ENCODE measurements at places on chromosomes 12 and 14.
A peak's percentile ranks its signal among the peaks of the same experiment; 100 is the strongest.

GRCh38 chr12:75747572-75748021, 236.2 kb upstream of the KRR1 start:
- peak; percentile 79 for DNase-seq

DNA sequence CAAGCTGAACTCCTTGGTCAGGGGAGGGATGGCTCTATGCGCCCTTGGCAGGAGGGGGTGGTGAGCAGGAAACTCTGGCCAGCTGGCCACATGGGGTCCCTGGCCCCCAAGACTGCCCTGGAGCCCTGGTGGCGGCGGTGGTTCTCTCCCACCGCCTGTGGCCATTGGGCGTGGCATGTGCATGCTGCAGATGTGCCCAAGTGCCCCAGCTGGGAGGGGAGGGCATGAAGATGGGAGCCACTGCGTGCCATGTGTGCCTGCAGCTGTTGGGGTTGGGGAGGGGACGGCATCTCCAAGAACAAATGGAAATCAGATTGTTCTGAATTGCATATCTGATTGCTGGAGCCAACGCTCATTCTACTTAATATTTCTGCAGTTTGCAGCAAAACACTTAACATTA, 115.7 kb upstream of the IGF1 start:
- DNase-seq, result no peak

DNA sequence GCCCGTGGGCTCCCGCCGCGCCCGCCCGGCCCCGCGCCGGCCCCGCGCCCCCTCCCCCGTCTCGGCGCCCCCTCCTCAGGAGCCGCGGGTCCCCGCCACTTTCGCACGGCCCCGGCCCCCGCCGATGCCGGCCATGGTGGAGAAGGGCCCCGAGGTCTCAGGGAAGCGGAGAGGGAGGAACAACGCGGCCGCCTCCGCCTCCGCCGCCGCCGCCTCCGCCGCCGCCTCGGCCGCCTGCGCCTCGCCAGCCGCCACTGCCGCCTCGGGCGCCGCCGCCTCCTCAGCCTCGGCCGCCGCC, 263 bp downstream of the RCOR1 start:
- no peak for DNase-seq

DNA sequence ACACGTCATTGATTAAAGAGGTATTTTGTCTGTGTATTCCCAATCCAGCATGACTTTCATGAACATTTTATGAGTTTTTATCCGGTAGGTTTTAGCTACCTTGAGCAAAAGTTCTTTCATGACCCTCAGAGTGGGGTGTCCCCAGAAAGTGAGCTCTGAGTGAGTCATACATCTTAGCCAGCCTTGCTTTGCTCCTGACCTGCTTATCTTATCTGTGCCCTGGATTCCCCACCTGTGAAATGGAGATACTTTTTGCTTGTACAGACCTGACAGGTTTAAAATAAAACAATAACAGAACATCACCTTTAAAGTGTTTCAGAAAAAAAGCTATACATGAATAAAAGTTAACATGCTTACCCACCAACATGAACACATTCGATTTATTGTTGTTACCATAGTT, 202.8 kb upstream of the SOX5 start:
- DNase-seq, result no peak

Data from fibroblast of skin of back (primary cell).